Cardiac fibroblast (primary cell): ENCODE measurements at places on chromosomes 2 and 18.

- no peak for DNase-seq
Observed at GRCh38 chr2:174364628-174365027, 29.9 kb downstream of the SP9 start.

DNA sequence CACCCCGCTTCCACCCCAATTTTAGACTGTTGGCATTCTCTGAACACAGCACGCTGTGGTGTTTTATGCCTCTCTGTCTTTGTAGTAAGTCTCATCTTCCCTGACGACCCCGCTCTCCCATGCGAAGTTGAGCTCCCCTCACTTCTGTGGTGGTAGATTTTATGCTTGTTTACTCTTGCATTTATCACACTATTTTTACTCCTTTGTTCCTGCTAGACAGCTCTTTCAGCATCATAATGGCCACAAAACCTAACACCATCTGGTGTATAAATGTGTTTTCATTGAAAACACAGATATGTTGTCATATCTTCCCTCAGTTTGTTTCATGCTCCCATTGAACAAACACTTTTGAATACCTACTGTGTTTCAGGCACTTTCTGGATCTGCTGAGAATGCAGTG is 57.1 kb downstream of the PKP4 start:
- no peak for DNase-seq

- DNase-seq = peak; percentile 71
Observed at GRCh38 chr2:226247289-226248275, 552.0 kb downstream of the IRS1 start.

GRCh38 chr2:160666154-160667060 is 172.8 kb upstream of the RBMS1 start:
- peak; percentile 99 for DNase-seq

GRCh38 chr2:185608799-185609198 is 129.8 kb upstream of the FSIP2 start:
- DNase-seq = no peak

DNA sequence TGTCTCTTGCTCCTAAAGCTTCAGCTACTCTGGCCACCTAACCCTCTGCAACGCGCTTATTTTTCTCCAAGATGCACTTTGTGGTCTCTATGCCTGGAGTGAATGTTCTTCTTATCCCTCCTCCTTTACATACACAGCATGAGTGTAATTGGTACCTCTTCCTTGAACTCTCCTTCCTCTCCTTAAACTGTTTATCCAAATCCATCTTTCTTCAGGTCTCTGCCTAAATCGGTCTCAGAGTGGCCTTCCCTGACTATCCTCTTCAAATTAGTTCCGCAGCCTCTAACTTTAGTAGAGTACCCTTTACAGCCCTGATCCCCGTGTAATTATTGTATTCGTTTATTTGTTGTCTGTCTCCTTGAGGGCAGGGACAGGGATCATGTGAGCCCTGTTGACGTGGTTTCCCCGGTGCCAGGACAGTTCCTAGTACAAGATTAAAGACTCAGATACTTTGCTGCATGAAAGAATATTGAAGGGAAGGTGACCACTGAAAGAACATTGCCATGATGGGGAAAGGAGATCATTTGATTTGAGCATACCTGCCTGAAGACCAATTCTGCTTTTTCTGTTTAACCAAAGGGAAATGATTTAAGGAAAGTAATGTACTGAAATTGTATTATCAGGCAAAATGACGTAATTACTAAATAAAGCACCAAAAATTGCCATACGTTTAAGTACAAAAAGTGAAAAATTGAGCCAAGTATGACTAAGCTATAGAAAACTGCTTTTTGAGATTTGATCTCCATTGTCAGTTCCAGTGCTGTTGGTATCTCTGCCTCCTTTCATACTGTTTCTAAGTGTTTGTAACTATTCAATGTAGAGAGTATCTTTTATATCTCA is 1.2 kb downstream of the CNOT9 start:
- peak; percentile 71 for DNase-seq

DNA sequence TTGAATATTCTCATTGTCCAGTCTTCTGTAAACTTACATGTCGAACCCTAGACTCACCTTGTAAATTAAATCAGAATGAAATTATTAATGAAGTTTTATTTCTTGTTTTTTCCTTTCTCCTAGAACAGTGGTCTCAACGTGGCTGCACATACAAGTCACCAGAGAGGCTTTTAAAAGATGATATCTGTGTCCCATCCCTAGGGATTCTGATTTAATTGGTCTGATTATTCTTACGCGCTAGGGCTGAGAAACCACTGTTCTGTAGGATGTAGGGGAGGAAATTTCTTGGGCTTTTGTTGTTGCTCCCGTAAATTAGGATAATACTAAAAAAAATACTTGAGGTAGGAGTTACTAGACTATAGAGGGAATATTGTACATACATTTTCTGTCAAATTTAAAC is 32.1 kb downstream of the PPM1B start:
- DNase-seq = no peak

- no peak for DNase-seq
Observed at GRCh38 chr18:76390452-76391035, 104.5 kb downstream of the ZNF516 start.

- no peak for DNase-seq
Observed at GRCh38 chr2:29951576-29951975, 30.2 kb upstream of the ALK start.

- peak; percentile 90 for DNase-seq
Observed at GRCh38 chr2:66840321-66841002, 405.5 kb downstream of the MEIS1 start.

DNA sequence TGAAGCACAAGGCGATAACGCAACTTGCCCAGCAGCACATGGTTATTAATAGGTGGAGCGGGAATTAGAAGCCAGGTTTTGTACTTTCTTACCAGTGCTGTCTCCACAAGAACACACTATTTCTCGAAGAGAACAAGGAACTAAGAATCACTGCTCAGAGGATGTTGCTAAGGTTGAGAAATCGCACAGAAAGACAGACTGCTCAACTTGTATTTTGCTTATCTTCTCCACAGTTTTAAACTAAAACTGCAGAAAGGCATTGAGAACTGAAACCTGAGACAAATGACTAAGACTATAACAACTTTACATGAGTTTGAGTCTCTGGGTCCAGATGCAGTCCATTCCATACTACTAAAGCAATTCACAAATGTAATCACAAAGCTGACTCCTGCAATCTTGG is 6.2 kb downstream of the PRKD3 start:
- peak; percentile 57 for DNase-seq

- DNase-seq = no peak
Observed at GRCh38 chr2:127462461-127462860, 44.2 kb downstream of the PROC start.

DNA sequence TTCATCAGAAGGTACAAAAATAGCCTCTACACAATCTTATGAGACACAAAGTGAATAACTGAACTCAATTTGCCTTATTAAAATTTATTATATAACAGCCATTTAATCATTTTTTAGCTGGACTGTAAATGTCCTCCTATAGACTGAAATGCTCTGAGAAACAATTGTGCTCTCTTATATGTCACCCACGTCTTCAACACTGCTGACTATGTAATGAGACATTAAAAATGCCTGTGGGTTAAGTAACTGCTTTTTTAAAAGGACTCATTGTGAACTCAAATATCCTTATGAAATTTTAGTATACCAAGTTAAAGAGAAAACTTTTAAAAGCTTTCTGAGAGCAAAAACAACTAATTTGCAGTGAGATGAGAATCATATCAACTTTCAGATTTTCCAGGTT is 10.4 kb upstream of the GALNT1 start:
- DNase-seq = peak; percentile 38

DNA sequence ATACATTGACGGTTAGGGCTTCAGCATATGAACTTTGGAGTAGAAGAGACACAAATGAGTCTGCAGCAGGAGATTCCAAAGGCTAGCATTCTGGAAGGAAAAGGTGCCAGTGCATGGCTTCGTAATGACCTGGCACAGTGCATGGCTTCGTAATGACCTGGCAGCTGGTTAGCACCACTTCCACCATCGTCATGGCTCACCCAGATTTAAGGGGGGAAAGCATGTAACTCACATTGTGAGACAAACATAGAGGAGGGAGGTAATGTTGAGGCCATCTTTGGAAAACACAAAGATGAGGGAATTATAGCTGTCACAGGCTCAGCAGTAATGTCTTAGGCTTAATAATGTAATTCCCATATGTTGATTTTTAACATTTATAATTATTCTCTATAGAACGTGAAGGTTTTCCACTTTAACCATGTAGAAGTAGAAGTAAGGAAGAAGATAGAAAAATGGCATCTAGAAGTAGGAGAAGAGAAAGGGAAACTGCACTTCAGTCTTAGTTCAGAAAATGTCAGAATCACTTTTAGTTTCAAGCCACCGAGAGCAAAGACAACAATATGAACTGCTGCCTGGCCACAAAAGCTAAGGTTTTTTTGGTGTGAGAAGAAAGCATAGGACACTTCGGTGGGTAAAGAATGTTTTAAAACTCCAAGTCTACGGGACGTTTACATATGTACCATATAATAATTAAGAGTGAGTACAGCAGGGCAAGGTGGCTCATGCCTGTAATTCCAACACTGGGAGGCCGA is 6.8 kb upstream of the STK25 start:
- no peak for DNase-seq

- DNase-seq = no peak
Observed at GRCh38 chr2:217469203-217469810, 533.5 kb downstream of the TNS1 start.
